RWPE2 (cell line): ENCODE measurements at places on chromosomes 12 and 14.

DNA sequence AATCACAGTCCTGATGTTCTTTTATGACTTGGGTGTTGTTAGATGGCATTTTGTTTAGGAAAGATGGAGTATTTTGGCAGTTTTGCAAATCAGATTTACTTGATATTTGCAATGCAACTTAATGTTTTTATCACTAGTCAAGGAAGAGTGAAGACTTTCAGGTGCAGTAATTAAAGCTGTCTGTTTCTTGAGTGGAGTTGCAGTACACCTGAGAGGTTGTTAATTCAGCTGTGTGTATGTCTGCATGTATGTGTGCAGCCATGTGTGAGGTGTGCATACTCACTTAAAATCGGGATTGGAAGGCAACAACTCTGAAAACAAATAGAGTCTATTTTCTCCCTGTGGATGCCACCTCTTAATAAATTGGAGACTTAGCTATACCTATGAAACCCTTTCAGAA is 94.5 kb downstream of the RMST start:
- DNase-seq, result no peak

DNA sequence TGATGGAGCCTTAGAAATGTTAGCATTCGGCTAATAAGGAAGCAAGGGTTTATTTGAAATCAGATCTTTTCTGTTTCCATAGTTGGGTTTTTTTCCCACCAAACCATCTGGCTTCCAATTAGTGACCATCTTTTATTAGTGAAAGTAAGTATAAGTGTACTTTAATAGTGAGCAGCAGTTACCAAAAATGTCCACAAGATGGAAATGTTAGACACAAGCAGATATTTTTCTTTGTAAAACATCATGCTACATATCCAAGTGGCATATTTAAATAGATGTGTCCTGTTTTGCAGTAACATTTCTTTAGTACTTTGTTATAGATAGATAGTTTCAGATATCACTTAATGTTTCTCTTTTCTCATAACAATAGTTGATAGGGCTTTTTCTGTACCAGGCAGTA is 28.8 kb downstream of the YEATS4 start:
- DNase-seq, result no peak

DNA sequence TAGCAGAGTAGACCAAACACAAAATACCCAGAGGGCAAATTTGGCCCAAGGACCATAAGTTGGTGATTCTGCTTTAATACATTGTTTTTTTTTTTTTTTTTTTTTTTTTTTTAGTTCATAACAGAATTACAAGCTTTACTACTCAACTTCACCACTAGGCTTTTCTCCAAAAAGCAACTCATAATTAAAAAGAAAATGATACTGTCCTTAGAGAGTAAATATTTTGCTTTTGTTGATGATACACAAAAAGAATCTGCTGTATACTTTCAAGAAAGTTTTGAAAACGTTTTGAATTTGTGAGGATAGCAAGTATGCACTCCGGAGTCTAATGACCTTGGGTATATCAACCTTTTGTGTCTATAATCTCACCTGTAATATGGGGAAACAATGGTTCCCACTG is 68.9 kb upstream of the LMO3 start:
- no peak for DNase-seq

- no peak for DNase-seq
Observed at GRCh38 chr12:25459541-25459951, 93.5 kb downstream of the LMNTD1 start.

GRCh38 chr12:92096346-92097136 is 49.1 kb downstream of the BTG1 start:
- no peak for DNase-seq
